ENCODE measurements at places on chromosomes 2 and 18.

GRCh38 chr2:182509-183122 is 81.2 kb downstream of the SH3YL1 start:
- no peak for DNase-seq

- DNase-seq: no peak
Observed at GRCh38 chr2:175004730-175004979, 526 bp downstream of the CHN1 start.

DNA sequence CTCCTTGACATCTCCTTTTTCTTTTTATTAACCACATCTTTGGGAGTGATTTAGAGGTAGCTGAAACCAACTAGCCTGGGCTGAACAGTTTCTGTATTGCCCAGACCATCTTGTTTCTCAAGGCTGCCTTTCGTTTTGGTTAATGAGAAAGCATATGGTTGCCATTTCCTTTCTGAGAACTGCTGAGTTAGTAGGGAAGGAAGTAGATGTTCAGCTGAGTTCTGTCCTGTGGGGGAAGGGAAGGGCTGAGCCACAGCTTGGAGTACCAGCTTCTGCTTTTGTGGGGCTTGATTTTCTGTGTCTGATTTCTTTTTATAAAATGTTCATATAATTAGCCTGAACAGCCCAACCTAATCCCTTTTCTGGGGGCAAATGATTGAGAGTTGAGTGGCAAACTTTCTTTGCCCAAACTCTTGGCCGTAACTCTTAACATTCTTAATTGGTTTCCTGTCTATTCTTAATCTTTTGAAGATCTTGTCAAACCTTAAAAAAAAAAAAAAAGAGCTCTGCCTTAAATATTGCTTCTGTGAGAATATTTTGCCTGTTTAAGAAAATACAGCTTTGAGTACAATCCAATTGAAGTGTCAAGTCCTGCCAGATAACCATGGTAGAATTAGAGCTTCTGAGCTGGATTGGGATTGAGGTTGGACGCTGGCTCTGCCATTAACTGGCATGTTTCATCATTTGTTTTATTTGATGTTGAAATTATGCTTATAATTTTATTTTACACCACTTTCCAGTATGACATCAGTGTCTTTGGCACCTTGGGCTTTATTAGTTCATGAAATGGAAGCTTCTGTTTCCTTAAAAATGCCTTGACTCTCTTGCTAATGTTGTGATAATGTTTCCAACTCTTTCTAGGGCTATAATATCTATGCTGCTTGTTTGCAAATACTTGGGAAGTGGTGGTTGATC is 1.9 kb upstream of the NABP1 start:
- DNase-seq: no peak

DNA sequence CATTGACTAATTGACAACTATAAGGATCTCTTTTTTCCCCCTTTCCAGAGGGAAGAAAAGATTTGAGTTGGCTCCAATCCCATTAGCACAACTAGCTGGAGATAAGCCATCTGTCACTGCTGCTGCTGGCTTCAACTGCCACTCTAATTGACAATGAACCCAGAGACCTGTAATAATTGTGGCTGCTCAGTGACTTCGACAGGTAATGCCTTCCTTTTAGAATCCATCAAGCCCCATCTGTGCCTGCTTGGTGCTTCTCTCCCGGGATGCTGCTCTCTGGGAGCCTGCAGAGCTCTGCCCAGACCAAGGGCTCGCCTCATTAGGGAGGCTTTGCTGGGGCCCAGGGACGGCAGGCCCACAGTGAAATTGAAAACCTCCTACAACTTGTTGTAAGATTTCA is 376.7 kb upstream of the SOX11 start:
- DNase-seq: no peak

DNA sequence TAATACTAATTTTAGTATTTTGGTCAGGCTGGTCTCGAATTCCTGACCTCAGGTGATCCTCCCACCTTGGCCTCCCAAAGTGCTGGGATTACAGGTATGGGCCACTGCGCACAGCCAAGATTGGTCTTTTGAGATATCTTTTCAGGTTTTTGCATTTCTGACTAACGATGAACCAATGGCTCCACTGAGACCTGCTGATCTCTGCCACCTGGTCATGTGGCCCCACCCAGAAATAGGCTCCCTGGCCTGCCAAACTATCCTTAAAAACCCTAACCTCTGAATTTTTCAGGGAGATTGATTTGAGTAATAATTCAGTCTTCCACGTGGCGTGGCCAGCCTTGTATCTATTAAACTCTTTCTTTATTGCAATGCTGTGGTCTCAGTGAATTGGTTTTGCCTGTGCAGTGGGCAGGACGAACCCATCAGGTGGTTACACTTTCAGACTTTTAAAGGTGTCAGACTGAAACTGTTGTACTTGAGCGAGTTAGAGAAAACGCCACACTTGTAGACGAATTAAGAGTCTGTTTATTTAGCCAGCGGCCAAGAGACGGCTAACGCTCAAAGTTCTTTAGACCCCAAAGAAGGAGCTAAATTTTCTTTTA is 85.8 kb upstream of the MSH6 start:
- no peak for DNase-seq

GRCh38 chr2:70934981-70935380 is 719 bp upstream of the ATP6V1B1 start:
- DNase-seq: no peak

GRCh38 chr2:182072861-182073260 is 87.2 kb downstream of the PPP1R1C start:
- DNase-seq: no peak

GRCh38 chr2:67797801-67798540 is 264.8 kb downstream of the C1D start:
- DNase-seq: no peak

DNA sequence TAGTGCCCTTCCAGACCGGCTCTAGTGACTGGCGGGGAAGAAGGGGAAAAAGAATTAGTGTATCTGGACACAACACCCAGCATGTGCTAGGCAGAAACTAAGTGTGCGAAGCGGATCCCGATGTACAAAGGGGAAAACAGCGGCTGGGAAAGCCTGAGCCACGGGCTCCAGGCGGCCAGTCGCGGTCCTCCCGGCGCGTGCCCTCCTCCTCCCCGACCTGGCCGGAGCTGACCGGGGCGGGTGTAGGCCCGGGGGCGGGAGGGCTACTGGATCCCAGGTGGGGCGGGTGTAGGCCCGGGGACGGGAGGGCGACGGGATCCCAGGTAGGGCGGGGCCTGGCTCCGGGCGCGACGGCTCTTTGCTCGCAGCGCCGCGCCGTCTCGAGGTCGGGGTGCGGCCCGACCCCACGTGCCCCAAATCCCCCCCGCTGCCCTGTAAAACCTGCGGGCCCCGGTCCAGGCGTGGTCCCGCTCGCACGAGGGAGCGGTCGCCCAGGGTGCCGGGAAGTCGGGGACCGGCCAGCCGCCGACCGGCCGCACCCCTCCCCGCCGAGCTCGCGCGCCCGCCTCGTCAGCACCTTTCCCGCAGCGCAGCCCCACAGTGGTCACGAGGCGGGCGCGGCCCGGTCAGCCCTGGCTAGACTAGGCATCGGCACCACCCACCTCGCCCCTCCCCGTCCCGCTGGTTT is 48.8 kb downstream of the C2orf42 start:
- DNase-seq: no peak

DNA sequence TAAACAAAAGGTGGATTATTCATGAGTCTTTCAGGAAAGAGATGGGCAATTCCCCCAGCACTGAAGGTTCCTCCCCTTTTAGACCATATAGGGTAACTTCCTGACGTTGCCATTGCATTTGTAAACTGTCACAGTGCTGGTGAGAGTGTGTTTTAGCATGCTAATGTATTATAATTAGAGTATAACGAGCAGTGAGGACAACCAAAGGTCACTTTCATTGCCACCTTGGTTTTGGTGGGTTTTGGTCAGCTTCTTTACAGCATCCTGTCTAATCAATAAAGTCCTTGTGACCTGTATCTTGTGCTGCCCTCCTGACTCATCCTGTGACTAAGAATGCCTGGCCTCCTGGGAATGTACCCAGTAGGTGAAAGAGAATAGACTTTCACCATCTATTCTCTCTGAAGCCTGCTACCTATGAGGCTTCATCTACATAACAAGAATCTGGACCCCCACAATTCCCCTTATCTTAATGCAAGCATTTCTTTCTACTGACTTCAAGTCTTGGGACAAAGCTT is 148.7 kb downstream of the CABLES1 start:
- DNase-seq: no peak

DNA sequence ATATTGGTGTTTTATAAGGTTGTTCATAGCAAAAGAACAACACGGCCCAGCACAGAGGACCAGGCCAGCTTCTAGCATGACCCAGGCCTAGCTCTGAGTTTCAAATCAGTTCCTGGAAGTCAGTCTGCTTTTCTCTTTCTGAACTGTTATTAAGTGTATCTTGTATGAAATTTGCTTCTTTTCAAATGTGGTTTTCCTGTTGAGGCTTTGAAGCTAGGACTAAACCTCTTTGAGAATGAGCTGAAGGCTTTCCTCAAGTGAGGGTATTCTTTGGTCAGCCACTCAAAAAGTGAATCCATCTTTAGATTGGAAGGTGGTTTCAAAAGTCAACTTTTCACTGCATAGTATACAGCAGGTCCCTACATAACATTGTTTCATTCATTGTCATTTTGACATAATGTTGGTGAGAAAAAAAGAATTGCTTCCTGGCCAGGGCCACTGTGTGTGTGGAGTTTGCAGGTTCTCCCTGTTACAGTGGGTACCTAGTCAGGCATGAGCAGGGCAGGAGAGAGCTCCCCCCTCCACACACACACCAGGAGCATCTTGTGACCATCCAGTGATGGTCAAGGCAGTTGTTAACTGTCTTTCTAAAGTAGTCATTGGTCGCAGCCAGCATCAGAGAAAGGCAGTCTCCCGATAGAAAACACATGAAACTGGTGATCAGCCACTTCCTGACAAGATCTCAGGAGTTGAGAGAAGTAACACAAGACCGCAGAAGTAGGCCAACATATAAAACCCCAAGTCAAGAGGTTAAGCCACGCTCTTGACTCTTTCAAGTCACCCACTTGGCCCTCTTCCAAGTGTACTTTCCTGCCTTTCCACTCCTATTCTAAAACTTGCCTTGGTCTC is 6.7 kb upstream of the ACAA2 start:
- no peak for DNase-seq

DNA sequence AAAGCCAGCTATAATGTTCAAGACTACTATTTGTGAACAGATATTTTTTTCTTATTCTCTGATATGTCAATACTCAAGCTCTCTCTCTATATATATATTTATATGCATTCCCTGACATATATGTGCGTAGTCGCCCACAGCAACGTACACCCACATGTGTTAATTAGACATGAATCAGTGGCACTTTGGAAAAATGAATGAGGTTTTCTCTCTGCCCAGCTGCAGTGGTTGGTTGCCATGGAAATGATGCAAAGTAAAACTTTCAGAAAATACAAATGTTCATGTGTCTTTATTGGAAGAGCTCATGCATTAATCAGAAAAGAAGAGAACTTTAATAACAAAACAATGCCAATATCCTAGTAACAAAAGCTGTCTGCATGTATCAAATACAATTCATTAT is 34.7 kb downstream of the UNC80 start:
- DNase-seq: no peak

GRCh38 chr2:238161291-238162051 is 2.7 kb downstream of the ERFE start:
- no peak for DNase-seq

GRCh38 chr2:57885742-57886141 is 160.9 kb upstream of the VRK2 start:
- no peak for DNase-seq

DNA sequence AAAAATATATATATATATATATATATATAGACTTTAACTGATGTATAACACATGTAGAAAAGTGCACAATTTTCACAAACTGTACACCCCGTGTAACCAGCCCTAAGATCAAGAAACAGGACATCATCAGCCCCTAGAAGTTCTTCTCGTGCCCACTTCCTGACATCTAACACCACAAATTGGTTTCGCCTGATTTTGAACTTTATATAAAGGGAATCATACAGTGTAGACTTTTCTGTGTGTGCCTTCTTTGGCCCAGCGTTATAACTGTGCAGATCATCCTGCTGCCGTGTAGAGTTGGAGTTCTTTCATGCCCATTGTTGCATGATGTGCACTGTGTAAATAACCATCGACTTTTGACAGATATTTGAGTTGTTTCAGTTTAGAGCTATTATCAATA is 41.0 kb downstream of the SMAD7 start:
- DNase-seq: no peak

DNA sequence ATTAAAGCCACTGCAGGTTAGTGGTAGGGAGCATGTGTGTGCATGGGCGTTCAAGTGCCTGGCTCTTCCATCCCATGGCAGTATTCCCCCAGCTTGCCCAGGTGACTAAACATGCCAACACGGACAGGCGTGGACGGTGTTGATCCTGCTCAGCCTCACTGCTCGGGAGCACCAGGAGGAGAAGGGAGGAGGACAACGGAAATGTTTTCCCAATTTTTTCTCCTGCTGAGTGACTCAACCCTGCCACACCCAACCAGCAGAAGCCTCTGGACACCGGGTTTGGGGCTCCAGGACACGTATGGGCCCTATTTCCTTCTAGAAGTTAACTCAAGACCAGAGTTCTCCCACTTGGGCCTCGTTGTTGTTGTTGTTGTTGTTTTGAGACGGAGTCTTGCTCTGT is 139.1 kb downstream of the CYP26B1 start:
- DNase-seq: no peak

All from SHP77 (cell line).